NCI-H1694 (cell line): ENCODE measurements at places on chromosomes 6 and 20.

- DNase-seq = peak; percentile 29
Measured at GRCh38 chr6:153032255-153032882, 29.9 kb upstream of the MTRF1L start.

DNA sequence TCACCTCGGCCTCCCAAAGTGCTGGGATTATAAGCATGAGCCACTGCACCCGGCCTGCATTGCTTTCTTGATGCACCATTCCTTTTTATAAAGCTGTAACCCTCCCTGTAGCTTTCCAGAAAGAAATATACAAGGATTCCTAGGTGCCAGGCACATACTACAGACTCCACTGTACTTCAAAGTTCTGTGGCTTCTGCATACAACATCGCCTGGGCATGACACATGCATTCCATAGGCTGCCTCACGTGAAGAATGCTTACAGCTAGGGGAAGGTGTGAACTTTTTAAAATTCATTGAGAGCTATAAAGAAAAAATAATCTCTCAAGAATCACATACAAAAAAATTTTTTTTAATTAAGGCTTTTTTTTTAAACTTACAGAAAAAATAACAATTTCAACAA is 50.2 kb downstream of the TRAM2 start:
- no peak for DNase-seq

DNA sequence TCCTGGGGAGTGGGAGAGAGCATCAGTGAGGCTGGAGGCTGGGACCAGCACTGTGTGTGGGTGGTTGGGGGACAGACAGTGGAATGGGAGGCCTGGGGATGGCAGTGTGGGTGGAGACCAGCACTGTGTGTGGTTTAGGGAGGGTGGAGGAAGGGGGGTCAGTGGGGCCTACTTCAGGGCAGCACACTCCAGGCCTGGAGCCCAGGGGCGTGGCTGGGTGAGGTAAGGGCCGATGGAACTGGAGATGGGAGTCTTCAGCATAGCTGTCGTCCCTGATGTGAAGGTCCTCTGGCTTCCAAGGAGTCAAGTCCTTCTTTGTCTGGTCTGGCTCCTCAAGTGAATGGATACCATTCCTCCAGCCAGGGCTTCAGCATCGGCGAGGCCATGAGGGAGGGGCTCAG is 18.6 kb downstream of the KCNK17 start:
- no peak for DNase-seq

DNA sequence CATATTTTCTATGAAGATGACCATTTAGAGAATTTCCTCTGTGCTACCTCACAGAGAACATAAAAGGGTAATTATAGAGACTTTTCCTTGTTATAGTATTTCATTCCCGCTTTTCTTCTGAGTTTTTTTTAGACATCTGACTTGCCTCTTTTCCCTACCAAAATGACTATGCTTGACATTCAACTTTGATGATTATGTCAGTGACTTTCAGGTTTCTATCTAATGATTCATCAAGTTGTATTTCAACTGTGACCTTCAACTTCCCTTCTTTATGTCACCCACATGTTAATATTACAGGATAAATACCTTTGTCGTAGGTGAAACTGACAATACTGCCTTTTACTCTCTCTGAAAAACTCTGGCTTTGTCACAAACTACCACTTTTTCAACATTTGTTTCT is 95.3 kb downstream of the MLIP start:
- DNase-seq = no peak

GRCh38 chr20:44217342-44218092 is 6.9 kb upstream of the OSER1 start:
- peak; percentile 78 for DNase-seq

DNA sequence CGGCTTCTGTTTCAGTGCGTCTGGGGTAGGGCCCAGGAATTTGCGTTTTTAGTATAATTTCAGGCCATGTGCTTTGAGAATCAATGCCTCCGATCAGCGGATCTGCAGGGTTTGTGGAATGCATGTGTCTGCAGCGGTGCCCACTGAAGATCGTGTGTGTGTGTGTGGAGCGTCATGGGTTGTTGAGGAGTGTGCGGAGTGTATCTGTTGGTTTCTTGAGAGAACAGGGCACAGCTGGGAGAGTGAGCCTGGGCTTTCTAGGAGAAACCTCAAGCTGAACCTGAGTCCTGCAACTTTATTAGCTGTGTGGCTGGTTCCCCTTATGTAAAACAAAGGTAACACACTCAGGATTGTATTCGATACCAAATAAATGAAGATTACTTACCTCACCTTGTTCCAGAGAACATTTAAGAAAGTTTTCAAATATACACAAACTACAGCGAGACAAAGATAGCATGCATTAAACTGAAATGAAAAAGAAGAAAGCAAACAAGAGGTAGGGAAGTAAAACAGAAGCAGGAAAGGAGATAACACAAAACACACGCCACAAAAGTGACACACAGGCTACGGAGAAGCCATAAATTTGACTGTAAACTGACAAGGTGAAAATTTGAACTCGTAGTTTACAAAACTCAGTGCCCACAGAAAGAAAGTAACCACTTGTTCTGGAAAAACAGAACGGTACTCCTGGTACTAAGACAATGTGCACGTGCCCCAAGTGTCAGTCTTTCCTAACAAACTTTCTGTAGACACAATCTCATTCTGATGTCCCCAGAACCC is 28.8 kb downstream of the PDE10A start:
- no peak for DNase-seq

DNA sequence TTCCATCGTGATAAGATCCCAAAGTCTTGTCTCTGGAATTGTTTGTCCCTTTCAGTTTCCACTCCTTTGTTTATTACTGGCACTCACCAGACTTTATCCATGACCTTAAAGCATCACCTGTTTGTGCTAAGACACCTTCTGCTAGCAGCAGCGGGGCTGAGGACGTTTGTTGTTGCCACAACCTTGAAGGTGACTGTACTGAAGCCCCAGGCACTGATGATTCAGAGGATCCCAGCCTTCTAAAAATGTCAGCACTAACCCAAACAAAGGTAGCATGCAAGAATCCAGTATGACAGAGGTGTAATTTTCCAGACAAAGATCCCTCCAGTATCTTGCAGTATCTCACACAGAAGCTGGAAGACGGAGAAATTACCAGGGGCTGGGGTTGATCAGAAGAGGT is 28.9 kb upstream of the SMIM8 start:
- no peak for DNase-seq
